ENCODE measurements at places on chromosomes 1 and 21. TPM values are rescaled to one million over a fixed set of nuclear protein-coding genes. Genes with fewer than 3 reads are reported as not detected.

SLC9C2 gene
- 0.93 TPM for total RNA-seq

F5 gene
- 43.5 TPM for total RNA-seq

CRYAA gene
- not detected for total RNA-seq

KRTAP7-1 gene
- total RNA-seq: not detected

C1orf94 gene
- total RNA-seq: not detected

TNFRSF4 gene
- total RNA-seq: 0.34 TPM

LMOD1 gene
- 5.4 TPM for total RNA-seq

CSMD2 gene
- 1.1 TPM for total RNA-seq

WDR4 gene
- total RNA-seq: 19.9 TPM

FAM131C gene
- 1.9 TPM for total RNA-seq

NR1I3 gene
- not detected for total RNA-seq

PTGS2 gene
- total RNA-seq: 20.2 TPM

VWA1 gene
- 57.7 TPM for total RNA-seq

OR6K3 gene
- total RNA-seq: not detected

NPPB gene
- 2.5 TPM for total RNA-seq

DCST1 gene
- total RNA-seq: not detected

ST6GALNAC5 gene
- 18.6 TPM for total RNA-seq

PAQR6 gene
- 30.1 TPM for total RNA-seq

FCAMR gene
- total RNA-seq: not detected

CELA2A gene
- not detected for total RNA-seq

LRRC40 gene
- total RNA-seq: 18.9 TPM

CRP gene
- total RNA-seq: not detected

FNDC10 gene
- total RNA-seq: 6.2 TPM

MMP23B gene
- total RNA-seq: 70.3 TPM

HES2 gene
- 0.98 TPM for total RNA-seq
